DMS79 (cell line): ENCODE measurements at places on chromosomes 11 and 22.
A peak's percentile ranks its signal among the peaks of the same experiment; 100 is the strongest.

DNA sequence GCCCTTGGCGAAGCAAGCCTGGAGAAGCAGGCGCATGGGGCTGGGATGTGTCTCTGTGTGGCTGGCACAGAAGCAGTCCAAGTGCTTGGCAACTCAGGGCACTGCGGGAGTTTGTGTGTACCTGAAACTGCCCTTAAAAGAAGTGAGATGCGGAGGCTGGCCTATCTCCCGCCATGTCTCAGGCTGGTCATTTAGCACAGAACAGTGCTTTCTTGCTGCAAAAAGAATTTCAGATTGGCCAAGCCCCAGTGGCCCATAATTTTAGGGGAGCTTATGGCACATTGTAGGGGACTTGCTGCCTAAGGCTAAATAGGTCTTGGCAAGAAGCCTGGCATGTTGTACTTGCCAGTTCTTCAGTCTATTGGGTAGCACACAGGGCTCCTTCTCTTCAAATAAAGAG is 16.4 kb downstream of the EHF start:
- DNase-seq = peak; percentile 21

DNA sequence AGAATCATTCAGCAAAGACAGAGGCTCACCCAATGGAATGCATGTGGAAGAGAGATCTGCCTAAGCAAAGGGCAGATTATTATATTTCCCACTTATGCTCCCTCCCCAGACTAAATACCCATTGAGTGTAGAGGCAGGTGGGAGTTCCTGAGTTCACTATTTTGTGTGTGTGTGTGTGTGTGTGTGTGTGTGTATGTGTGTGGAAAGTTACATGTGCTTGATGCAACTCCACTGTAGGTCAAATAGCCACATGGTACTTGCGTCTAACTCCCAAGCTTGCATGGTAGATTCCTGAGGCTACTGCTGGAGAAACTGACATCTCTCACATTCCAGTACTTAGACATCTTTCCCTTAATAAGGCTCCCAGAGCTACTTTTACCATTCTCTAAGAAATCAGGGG is 3.4 kb upstream of the COPB1 start:
- DNase-seq = no peak

DNA sequence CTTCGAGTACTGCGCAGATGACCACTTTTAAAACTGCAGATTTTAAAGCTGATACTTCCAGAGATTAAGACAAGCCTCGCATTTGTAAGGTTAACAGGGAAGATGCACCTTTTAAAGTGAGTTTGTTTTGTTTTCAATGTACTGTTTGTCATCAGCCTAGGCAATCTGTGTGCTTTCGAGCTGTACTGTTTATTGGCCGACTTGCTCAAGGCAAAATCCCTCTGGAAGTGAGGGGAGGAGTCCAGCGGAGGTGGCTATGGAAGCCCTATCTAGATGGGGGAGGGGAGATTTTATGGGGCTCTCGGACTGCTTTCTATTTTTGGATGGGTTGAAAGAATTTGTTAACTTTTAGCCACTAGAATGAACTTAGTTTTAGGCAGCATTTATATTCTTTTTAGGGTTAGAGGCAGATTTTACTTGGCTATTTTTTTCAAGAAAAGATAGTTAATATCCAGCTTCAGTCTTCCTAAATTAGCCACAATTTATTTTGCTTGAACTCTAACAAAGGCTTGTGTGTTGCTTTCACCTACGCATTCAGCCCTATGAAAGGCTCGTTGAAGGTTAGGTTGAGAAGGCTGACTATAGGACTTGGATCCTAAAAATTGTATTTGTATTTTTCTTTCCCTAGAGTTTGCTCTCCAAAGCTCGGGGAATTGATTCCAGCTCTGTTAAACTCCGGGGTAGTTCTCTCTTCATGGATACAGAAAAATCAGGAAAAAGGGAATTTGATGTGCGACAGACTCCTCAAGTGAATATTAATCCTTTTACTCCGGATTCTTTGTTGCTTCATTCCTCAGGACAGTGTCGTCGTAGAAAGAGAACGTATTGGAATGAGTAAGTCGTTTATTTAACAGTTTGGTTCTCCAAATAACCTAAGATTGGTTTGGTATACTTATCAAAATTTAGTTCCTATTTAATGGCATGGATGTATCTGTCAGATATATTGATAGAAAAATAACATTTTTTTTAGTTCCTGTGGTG is 2.1 kb downstream of the WEE1 start:
- peak; percentile 44 for DNase-seq

DNA sequence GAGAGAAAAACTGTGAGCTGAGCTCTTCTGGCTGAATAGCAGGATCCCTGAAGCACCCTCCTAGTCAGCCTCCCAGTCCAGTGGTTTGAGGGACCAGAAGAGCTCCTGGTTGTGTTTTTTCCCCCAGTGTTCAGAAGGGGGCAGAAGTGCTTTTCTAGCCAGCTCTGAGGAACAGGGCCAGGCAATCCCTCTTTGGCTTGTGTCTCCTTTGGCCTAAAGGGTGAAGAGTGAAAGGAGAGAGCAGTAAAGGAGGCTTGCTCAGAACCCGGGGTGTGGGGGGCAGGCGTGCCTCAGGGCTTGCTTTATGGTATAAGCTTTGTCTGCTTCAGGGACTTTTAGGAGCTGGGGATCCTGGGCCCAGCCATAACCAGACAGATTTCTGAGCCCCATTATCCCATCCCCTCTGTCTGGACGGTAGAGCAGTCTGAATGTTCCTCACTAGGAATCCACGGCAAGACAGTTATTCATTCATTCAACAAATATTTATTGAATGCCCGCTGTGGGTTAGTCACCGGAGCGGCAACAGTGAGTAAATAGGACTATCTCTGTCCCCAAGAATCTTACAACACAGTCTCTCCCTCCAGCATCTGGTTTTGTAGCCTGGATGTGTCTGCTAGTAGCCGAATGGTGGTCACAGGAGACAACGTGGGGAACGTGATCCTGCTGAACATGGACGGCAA is 14.5 kb downstream of the ACP2 start:
- no peak for DNase-seq

DNA sequence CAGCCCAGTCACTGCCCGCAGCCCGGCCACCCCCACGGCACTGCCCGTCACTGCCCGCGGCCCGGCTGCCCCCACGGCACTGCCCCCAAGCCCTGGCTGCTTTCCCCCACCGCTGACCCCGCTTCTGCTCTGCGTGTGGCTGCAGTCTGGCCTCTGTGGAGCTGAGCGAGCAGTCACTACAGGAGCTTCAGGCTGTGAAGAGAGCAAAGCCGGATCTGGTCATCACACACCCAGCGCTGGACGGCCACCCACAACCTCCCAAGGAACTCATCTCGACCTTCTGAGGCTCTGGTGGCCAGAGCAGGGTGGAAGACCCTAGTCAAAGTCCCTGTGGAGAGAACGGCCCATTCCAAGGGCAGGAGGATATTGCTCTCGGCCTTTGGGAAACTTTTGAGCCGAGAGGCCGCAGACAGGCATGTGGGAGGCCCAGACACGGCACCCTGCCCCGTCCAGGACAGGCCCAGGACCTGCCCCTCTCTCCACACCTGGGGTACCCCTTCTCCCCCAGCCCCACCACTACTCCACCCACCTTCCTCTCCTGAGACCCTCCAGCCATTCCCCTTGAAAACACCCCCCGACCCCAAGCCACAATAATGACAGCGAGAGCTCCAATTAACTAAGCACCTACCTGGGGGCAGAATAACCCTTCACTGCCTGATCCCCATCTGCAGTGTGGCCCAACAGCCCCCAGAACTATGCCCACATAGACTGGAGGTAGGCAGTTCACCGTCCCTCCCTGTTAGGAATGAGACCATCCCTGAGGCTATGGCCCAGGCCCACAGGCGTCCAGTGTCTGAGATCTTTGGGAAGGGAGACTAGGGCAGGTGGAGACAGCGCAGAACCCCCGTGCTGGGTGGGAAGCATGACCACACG is 3.7 kb upstream of the PGGHG start:
- DNase-seq = no peak

GRCh38 chr22:32991353-32992101 is 66.7 kb downstream of the SYN3 start:
- DNase-seq = no peak

DNA sequence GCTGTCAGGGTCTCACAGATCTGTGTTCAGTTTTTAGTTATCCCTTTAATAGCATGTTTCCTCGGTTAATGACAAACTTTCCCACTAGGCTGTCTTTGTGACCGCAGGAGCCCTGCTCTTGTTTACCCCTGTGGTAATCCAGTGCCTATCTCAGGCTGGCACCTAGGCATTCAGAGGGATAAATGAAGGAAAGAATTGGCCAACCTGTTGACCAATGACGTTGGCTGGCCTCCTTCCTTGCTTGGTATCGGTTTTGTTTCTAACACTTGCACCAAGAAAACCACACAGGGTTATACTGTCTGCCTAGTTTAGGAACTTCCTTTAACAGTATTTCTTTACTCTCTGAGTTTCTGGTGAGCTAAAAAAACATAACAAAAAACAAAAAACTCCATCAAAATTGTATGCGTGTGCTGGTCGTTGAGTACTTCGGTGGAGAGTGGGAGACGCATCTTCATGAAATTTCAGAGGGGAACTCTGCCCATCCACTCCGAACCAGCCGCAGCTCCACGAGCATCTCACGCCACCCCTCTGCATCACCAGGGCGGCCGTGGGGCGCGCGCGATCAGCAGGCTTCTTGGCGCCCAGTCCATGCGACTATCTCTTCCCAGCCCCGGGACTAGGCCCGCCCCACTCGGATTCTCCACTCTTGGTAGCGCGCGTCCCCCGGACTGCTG is 563 bp upstream of the ENDOD1 start:
- no peak for DNase-seq

DNA sequence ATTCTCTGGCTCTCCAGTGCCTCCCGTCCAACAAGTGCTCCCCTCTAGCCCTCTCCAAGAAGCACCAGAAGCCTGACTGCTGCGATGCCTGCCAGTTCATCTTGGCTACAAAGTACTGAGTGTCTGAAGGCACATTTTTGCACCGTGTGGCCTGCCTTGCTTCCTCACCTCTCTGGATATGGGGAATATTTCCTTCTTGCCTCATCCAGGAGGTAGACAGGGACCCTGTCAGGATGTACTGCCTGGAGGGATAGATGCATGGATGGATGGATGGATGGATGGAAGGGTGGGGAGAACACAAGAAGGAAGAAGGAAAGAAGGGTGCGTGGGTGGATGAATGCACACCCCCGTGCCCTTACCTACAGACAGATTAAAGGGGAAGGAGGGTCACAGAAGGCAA is 27.6 kb downstream of the KCTD17 start:
- no peak for DNase-seq

GRCh38 chr11:32892355-32893092 is at the start of gene QSER1:
TSS of gene QSER1 (plus strand) at chr11:32892811. CDS start at chr11:32893126, 315 bp downstream.
- peak; percentile 27 for DNase-seq

DNA sequence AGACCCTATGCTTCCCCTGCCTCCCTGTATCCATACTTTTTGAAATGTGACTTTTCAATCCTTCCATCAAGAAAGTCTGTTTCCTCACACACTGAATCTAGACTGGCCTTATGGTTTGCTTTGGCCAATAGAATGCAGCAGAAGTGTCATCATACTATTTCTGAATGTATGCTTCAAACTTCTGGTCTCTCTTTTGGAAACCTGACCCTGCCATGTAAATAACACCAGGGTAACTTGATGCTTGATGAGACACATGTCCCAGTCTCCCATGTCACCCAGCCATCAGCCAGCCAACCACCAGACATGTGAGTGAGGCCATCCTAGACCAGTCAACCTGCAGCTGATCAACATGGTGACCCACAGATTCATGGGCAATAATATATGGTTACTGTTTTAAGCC is 29.7 kb upstream of the CAVIN3 start:
- DNase-seq = no peak

DNA sequence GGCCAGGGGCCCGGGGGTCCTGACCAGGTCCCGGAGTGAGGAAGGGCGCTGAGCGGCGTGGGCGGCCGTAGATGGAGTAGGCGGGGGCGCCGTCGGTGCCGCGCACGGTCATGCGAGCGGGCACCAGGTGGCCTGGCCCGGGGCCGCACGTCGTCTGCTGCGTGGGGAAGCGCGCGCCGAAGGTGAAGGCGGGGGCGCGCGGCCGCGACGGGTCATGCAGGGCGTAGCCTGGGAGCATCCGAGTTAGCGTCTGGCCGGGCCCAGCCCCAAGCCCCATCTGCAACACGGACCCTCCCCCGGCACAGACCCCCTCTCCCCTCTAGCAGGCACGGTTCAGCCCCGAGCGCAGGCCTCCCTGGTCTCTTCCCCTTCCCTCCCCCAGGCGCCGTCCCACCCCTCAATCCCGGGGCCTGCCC is 1.7 kb upstream of the TYMP start:
- DNase-seq = no peak

DNA sequence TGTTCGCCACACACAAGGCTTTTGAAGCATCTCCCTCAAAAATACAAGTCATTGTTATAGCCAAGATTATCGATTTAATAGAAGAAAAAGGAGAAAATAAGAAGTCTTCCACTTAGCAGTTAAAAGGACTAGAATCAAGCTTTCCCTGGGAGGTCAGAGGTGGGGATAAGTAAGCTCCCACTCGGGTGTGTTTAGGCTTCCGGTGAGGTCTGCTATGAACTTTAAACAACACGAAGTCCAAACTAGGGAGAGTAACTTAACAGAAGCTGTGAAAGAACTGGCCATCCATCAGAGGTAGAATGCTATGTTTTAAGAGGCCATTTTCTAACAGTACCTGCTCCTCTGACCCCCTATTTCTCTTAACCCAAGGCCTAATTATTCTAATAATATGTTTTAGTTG is 91.4 kb upstream of the APOA1 start:
- DNase-seq = no peak

DNA sequence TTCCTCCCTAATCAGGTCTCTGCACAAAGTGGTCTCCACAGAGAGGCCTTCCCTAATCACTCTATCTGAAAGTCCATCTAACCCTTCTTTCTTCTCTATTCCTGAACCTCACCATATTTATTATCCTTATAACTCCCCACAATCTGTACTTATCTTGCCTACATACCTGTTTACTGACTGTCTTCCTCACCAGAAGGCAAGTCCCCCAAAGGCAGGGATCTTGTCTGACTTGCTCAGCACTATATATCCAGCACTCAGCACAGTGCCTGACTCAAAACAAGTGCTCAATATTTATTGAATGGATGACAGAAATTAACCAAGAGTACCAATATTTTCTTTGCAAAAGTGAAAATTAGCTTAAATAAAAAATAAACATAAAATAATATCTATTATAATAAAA is 5.5 kb downstream of the DCUN1D5 start:
- no peak for DNase-seq

- no peak for DNase-seq
Observed at GRCh38 chr11:15618583-15619032, 503.9 kb downstream of the INSC start.

DNA sequence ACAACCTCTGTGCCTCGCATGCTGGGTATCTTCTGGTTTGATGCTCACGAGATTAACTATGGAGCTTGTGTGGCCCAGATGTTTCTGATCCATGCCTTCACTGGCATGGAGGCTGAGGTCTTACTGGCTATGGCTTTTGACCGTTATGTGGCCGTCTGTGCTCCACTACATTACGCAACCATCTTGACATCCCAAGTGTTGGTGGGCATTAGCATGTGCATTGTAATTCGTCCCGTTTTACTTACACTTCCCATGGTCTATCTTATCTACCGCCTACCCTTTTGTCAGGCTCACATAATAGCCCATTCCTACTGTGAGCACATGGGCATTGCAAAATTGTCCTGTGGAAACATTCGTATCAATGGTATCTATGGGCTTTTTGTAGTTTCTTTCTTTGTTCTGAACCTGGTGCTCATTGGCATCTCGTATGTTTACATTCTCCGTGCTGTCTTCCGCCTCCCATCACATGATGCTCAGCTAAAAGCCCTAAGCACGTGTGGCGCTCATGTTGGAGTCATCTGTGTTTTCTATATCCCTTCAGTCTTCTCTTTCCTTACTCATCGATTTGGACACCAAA is 516 bp downstream of the OR52J3 start:
- no peak for DNase-seq

- DNase-seq = no peak
Observed at GRCh38 chr11:116931206-116931953, 94.0 kb upstream of the APOA1 start.
